ENCODE measurements at places on chromosomes 6 and 20.

GRCh38 chr20:35447082-35447789 lies 8.2 kb upstream of the CEP250 start:
- DNase-seq, result peak; percentile 85

DNA sequence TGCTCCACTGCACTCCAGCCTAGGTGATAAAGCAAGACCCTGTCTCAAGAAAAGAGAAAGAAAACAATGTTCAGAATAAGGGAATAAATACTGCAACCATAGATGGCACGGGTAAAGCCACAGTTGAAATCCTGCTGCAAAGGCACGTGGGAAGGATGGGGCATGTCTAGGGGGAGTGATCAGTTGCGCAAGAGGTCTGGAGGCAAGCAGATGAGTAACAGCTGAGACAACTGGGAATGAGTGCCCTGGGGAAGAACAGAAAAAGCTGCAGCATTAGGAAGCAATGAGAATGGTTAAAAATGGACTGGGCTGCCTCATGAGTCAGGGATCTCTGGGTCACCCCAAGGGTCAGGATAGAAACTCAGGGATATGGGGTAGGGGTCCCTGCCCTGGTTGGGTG lies 96.3 kb downstream of the GMPR start:
- peak; percentile 39 for DNase-seq

DNA sequence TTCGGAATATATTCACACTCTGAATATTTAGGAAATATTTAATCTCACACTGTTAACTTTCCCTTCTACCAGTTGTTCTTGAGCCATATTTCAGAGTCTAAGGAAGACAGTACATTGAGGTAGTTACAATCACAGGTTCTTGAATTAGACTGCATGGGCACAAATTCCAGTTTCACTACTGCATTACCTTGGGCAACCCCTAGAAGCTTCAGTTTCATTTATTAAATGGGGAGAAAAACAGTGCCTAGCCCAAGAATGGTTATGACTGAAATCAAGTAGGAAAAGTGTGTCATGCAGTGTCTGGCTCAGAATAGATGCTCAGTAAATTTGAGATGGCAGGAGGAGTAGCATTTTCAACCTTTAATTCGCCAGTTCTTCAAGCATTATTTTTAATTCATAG lies 124.5 kb upstream of the SAMD5 start:
- DNase-seq, result no peak

DNA sequence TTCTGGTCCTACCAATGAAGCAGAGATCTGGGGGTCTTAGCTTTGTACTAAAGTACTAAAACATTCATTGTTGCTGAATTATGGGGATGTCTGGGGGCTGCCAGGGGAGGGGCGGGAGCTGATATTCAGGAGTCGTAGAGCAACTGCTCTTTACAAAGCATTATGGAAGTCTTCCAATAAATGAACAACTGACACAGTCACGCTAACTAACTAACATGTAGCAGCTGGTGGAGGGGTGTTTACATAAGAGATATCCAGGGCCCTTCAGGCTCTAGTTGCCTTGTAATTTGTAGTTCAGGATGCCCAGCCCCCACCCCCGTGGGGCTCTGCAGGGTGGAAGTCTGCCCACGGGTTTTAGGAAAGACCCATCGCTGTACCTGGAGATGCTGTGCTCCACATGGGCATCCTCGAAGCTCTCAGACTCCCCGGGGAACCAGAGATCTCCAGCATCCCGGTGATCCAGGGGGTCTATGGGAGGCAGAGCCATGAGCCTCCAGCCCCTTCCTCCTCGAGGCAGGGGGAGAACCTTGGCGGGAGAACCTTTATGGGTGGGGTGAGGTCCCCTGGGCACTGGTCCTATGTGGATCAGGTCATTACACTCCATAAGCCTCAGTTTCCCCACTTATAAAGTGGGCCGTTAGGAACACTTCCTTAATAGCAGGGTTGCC lies 3.4 kb downstream of the TREM2 start:
- no peak for DNase-seq

GRCh38 chr6:115554060-115554459 lies 506.6 kb downstream of the FRK start:
- no peak for DNase-seq

GRCh38 chr6:80469977-80470376 lies 363.5 kb downstream of the BCKDHB start:
- no peak for DNase-seq

GRCh38 chr20:43361526-43361925 lies 96.2 kb upstream of the SRSF6 start:
- DNase-seq, result no peak

GRCh38 chr6:33577106-33577535 lies 3.0 kb downstream of the BAK1 start:
- DNase-seq, result peak; percentile 72

DNA sequence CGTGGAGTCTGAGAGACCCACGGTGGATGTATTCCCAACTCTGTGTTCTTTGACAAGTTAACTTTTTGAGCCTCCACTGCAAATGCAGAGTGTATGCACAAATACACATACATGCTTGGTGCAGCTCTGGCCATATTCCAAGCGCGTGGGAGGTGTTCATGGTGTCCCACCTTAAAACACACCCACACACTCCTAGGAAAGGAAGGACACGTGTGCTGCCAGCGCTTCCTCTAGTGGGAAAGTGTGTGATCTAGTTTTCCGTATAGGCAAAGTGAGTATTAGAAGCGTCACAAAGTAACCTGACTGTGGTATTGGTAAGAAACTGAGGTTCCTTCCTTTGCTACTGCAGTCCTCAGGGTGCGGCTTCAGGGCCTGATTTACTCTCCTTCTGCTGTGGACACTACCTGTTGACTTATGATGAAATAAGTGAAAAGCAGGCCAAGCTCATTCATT lies 36.0 kb upstream of the MPC1 start:
- no peak for DNase-seq

DNA sequence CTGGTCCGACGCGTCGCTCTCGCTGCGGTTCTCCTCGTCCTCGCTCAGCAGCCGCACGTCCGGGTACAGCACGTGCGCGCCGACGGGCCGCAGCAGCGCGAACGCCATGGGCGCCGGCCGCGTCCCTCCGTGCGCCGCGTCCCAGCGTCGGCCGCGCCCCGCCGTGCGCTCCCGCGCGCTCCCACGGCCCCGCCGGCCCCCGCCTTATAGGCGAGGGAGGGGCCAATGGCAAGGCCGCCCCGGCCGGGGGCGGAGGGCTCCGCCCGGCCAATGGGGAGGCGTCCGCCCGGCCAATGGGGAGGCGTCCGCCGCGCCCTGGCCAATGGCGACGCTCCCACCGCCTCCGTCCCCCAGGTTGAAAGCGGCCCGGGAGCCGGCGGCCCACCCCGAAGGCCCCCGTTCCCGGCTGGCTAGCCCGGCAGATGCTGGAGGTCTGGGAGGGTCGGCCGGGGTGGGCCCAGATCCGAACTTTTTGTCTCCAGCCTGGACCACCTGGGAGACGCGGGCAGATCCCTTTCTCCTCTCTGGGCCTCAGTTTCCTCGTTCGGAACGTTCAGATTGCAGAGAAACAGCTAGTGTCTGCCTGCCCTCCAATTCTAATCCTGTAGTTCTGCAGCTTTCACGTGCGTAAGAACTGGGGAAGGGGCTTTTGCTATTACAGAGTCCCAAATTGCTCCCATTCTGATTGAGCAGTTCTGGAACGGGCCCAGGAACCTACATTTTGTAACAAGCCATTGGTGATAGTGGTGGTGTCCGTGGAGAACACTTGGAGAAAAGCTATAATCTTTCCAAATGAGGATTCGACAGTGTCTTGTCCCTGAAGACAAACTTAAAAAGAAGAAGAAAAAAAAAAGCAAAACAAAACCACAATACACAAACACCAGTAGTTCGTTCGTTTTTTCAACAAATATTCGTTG lies at the start of gene TCF15:
TSS of gene TCF15 (minus strand) at position 180 of the 917 bp plus-strand sequence. CDS start at position 108, 72 bp downstream.
- DNase-seq, result peak; percentile 9

DNA sequence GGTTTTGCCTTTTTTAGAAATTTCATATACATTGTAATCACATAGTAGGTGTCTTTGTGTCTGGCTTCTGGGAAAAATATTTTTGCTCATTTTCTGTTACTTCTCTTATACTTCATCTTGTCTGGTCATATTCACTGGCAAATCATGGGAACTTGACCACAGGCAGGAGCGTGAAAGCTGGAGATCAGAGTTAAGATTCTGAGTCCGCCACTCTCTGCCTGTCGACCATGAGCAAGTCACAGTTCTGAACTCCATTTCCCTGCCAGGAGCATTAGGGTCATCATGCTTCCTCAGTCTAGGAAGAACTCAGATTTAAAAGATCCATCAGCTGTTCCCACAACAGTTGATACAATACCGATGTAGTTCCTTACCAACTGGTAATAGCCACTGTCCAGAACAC lies 12.4 kb upstream of the SCGN start:
- no peak for DNase-seq

- no peak for DNase-seq
Observed at GRCh38 chr6:158856261-158856660, 37.1 kb upstream of the EZR start.

GRCh38 chr6:5937936-5938706 lies 68.6 kb downstream of the NRN1 start:
- DNase-seq, result no peak

GRCh38 chr6:44451803-44452695 lies 64.5 kb downstream of the CDC5L start:
- no peak for DNase-seq

DNA sequence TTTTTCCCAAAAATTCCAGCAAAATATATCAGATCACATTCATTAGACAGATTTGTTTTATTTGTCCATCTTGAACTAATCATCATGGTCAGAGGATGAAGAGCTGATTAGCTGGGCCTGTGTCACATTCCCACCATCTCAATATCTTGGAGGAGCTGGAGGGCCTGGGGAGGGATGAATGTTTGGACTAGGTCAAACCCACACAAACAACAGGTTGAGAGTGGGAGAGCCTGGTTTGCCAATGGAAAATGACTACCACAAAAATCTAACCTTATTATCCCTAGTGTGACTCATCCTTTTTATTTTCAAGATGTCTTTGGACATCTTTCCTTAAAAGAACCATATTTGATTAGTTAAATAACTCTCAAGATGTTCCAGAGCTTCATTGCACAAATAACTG lies 242.4 kb downstream of the OGFRL1 start:
- DNase-seq, result no peak

- DNase-seq, result no peak
Observed at GRCh38 chr6:25089442-25089841, 153.7 kb upstream of the RIPOR2 start.

- DNase-seq, result no peak
Observed at GRCh38 chr6:31246051-31246521, 25.8 kb downstream of the HLA-C start.

DNA sequence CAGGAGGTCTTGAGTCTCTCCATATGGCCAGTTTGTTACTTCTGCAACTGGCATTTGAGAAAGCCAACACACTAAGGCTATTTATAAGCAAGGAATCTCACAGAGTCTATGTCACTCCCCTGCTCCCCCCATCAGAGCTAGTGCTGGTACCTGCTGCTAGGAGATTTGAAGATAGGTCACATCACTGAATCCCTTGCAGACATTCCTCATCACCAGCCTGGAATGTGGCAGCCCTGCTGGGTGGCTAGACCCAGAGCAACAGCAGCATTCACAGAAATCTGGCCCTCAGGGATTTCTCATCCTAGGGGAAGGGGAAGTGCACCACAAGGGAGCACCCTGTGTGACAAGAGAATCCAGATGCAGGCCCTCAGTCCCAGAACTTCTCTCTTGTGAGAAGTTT lies 672.1 kb downstream of the HACE1 start:
- DNase-seq, result no peak

GRCh38 chr6:12160326-12160725 lies 129.8 kb upstream of the EDN1 start:
- peak; percentile 14 for DNase-seq

- DNase-seq, result no peak
Observed at GRCh38 chr6:134058622-134059366, 6.4 kb upstream of the SLC2A12 start.

GRCh38 chr6:489762-490161 lies 98.2 kb downstream of the IRF4 start:
- no peak for DNase-seq

DNA sequence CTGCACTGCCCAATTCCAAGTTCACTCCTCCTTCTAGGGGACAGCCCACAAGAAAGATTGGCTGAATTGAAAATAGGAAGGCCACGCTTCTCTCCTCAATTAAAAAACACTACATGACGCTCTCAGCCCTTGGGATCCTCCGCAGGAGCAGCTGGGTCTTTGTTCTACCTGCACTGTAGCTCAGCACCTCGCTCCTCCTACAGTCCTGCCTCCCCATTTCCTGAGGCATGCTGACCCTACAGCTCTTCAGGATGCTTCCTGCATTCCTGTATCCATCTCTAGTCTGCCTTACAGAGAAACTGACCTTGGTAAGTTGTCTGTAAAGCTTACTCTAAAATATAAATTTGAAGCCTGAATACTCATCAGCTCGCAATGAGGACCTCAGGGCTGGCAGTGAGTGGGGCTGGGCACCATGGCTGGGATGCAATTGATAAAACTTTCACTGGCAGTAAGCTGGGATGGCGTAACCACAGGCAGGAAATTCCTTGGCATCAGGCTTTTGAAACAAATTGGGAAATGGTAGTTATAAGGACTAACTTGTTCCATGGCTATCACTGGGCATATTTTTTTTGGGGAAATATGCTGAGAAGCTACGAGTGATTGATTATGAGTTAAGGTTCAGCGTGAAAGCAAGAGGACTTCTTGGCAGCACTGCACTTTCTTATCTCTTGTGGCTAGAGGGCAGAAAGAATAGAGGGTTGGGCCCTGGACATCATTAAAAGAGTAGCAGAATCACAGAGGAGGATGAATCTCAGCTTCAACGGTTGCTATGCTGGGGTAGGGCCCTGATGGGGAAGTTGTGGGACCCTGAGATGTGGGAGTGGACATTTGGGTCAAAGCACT lies 11.7 kb upstream of the SIRPB1 start:
- DNase-seq, result no peak

DNA sequence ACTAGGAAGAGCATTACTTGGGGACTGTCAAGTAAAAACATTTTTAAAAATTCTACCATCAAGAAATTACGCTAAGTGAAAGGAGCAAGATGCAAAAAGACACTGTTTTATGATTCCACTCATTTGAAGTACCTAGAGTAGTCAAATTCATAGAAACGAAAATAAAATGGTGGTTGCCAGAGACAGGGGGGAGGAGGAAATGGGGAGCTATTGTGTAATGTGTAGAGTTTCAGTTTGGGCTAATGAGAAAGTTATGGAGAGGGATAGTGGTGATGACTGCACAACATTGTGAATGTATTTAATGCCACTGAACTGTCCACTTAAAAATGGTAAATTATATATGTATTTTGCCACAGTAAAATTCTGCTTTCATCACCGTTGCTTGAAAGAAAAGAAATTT lies 83.8 kb downstream of the UST start:
- no peak for DNase-seq

DNA sequence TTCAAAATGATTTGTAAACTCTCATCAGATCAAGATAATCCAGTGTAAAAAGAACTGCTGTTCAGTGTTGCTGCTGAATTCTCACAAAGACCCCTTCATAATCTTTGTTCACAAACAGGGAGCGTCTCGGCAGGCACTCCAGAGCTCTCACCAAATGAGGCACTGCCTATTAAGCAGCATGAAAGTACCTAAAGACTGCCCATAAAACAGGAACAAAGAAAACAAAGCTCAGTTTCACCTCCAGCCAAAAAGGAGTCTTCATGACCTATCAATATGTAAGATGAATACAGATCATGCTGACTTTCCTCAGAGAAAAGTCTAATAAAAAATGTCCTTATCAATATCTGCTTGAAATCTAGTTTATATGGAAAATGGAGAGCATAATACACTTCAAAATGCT lies 41.8 kb downstream of the GPR63 start:
- DNase-seq, result no peak

- no peak for DNase-seq
Observed at GRCh38 chr6:10141746-10142443, 273.0 kb downstream of the TFAP2A start.

GRCh38 chr20:9112541-9113515 lies 43.9 kb downstream of the PLCB4 start:
- DNase-seq, result no peak
